Hindlimb muscle (tissue), 1 donor: ENCODE measurements at places on chromosomes 2 and 18. TPM values are rescaled to one million over a fixed set of nuclear protein-coding genes. Genes with fewer than 3 reads are reported as not detected.

GRCh38 chr2:120901201-120901600 is 165.5 kb downstream of the GLI2 start:
- DNase-seq: no peak

DNA sequence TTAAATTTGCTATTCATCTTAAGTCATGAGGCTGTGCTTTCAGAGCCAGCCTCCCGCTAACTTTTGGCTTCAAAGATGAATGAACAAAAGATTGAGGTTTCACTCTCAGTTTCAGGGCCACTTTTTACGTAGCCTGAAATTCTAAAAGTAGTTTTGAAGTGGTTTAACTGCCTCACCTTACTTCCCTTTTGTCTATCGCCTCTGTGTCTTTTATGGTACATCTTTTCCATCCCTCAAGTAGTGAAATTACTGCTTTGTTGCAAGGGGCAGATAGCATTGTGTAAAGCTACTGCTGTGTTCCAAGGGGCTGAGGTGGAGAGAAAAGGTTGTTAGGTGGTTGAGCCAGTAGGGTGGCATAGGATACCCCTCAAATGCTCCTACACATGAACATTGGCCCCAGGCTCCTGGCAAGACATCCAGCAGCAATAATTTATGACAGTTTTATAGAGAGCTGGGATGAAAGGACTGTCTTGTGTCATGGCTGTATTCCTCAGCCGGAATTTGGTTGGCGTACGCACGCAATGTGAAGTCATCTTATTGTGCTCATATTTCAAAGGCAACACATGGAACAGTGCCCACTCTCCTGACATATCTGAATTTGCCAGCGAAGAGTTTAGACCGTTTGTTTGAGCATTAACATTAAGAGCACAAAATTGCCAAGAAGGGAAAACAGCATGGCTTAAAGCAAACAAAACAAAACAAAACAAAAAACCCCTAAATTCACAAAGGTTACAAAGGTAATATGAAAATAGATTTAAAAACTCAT is 32.2 kb downstream of the QPCT start:
- peak; percentile 68 for DNase-seq

DNA sequence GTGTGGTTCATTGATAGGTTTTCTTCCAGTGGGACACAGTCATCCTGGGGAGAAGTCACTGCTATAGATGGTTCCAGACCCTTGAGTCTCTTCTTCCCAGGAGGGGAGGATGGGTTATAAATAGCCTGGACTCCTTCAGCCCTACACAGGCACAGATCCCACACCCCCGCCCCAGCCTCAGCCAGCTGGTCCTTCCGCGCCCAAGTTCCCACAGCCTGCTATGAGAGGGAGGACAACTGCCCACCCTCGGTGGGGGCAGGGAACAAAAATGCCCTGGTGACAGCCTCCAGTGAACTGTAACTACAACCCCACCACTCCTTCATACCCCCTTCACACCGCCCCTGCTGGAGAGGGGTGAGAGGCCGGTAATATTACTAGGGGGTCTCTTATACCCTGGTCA is 3.2 kb downstream of the ZBTB7C start:
- DNase-seq: no peak

- no peak for DNase-seq
Observed at GRCh38 chr18:78130232-78131195, 849.1 kb upstream of the SALL3 start.

GRCh38 chr2:10831400-10831985 is 18.9 kb upstream of the PDIA6 start:
- DNase-seq: no peak

GRCh38 chr2:105885456-105885855 is 140.7 kb downstream of the NCK2 start:
- DNase-seq: no peak

GRCh38 chr2:148483665-148484064 is 160.9 kb upstream of the EPC2 start:
- DNase-seq: no peak

DNA sequence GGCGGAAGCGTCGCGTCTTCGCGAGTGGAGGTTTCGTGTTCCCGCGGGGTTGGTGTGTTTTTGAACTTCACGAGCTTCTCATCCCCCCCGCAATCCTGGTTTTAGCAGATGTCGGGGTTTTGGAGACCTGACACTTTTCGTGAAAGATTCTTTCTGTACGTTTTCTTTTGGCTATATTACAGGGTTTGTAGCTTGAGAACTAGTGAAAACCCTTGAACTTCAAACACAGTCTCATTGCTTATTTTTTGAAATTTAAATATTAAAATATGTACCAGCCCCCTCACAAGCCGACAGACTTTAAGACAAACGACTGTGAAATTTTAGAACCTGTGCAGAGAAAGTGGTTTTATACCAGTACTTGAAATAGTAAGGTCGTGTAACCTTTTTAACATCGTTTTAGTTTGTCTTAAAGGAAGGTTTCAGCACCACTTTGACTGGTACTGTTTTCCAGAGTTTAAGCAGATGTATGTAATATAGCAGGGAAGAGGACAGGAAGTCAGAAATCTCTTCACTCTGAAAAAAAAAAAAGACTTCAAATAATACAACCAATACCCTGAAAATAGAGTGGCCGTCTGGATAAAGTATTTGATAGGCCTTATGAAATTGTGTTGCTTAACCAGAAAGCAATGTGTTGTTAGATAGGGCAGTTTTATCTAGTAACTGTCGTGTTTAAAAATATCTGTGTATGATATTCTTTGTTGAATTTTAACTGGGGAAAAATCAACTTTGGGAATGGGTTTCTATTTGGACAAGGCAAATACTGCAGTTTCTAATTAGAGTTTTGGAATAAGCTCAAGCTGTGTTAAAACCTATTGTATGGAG is 1.4 kb downstream of the SPATS2L start:
- peak; percentile 30 for DNase-seq

DNA sequence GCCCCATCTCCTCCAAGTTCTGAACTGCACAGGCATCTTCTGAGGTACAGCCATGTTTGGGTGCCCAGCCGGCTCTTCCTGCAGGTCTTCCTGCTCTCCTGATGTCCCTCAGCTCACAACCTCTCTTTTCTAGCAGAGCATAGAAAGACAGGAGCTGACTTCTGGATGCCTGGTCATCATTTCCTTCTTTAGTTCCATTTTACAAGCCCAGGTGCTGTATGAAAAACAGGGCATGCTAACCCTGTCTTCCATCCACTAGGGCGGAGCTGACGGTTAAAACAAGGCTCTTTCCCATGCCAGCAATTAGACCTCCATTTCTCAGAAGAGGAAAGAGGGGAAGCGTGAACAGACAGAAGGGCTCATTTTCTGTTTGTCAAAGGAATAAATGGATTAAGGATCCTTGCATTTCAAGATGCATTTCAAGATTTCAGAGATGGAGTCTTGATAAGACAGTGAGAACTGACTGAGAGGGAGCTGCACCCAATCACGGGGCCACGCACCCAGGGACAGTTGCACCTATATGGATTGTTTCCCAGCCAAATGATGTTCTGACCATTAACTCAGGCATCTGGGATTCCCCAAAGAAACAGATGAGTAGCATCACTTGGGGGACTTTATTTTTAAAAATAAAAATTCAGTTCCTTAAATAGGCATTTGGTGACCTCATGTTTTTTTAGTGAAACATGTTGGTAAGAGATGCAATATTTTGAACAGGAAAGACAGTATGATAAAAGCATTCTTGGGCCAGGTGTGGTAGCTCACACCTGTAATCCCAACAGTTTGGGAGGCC is 45.8 kb upstream of the EML6 start:
- no peak for DNase-seq

GRCh38 chr2:217616936-217617335 is 385.9 kb downstream of the TNS1 start:
- DNase-seq: no peak

- DNase-seq: no peak
Observed at GRCh38 chr2:30695749-30696148, 111.5 kb downstream of the CAPN13 start.

DNA sequence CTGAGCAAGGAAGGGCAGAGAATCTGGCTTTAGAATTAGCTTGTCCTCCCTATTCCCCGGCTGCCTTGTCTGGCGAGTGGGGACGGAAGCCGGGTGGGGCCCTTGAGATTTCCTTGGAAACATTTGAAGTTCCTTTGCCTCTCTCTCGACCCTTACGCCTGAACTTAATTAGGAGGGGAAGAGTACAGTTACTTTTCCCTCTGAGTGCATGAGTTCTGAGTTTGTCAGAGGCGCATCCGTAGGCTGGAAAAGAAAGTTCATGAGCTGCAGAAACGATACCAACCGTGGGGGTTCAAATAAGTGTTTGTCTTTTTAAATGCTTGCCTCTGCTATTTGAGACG is 468 bp downstream of the PIKFYVE start:
- no peak for DNase-seq

DNA sequence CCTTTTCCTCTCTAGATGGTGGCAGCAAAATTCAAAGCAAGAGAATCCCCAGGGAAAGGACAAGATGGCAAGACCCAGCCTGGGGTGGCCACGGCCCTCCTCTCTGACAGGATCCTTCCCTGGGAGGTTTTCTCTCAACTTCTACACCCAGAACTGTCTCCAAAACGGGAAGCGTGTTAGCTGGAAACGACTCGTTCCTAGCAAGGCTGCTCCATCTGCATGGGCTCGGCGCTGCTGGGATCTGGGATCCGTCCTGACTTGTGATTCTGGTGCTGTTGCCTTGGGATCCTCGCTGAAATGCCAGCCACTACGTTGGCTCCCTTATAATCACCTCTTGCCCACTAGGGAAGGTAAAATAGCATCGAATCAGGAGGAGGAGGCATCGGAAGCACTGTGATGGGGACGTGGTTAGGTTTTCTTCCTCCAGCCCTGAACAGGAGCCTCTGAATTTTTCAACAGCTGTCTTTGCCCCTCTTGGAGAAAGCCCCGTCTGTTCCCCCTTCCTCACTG is 514.8 kb upstream of the MYT1L start:
- no peak for DNase-seq

GRCh38 chr2:24175631-24176187 is 856 bp downstream of the FAM228A start:
- DNase-seq: no peak

DNA sequence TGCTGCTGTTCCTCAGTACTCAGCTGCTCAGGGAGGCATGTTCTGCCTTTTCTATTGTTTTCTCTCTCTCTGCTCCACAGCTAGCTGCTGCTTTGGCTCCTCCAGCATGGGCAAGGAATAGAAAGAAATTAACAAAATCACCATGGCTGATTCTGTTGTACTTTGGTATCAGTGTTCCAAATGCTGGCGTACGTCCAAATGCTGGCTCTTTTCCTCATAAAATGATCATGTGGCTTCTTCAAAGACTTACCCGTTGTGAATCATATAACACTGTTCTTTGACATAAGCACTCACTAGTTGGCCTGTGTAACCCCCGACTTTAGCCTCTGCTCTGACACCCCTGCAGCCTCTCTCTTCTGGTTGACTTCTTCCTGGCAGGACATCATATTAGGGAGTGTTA is 547.6 kb downstream of the CPS1 start:
- DNase-seq: no peak

GRCh38 chr2:216804357-216805350 is 55.2 kb downstream of the TNP1 start:
- DNase-seq: no peak

DNA sequence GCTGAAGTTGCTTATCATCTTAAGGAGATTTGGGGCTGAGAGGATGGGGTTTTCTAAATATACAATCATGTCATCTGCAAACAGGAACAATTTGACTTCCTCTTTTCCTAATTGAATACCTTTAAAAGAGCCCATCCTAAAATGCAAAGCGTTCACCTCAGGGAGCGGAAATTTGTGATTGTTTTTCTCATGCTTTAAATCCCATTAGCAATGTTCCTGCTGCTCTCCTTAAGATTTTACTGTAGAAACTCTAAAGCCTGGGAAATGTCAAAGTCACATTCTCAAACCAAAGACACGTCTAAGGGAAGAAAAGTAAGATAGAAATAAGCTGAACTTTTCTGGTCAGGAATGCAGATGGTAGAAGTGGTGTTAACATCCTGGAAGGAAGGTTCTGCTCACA is 285.8 kb upstream of the MAP2 start:
- DNase-seq: no peak

DNA sequence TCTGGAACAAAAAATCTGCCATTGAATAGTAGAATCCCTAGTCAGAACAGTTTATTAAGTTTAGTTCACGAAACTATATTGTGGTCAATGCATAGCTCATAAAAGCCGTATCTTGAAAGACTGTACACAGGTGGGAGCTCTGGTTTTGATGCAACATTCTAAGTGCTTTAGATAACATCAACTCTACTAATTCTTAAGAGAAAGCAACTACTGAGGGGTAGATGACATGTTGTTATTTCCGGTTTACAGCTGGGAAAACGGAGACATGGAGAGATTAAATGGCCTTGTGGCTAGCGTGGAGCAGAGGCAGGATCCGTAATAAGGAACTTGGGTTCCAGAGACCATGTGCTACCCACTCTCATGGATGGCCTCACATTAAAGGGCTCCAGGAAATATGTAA is 4.2 kb upstream of the ITGA6 start:
- no peak for DNase-seq

DNA sequence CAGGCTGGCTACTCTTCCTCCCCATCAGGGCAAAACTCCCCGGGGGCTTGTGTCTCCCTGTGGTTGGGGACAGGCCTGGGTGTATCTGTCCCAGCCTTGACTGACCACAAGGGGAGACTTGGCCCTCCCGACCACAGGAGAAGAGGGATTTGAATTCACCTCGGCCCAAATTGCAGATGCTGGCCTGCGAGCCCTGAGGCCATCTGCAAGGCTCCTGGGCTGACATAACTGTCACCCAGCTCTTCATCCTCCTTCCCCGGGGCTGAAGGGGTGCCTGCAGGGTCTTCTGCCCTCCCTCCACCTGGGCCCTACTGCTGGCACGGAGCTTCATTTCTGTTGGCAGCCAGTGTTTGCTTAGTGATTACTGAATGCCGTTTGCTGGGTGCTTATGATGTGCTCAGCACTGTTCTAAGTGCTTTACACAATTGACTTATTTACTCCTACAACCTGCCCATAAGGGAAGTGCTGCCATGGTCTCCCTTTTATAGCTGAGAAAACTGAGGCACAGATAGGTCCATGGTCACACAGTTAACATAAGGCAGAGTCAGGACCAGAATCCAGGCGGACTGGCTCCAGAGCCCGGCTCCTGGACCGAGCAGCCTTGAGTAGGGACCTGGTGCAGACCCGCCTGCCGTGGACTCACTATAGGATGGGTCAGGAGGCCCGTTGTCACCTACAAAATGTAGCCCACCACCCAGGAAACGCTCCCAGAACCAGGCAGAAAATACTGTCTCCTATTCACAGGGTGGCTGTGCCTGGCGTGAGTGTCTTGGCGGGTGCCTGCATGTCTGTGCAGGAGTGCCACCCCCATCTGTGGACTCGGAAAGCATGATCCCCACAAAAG is 18.9 kb downstream of the STEAP3 start:
- DNase-seq: no peak

SERPINB12 gene
- polyA plus RNA-seq: 1.3 TPM

GALR1 gene
- 0.09 TPM for polyA plus RNA-seq

SCRN3 gene
- 32.6 TPM for polyA plus RNA-seq

SLC16A14 gene
- polyA plus RNA-seq: 2.8 TPM

ARHGEF4 gene
- polyA plus RNA-seq: 7.4 TPM

IMMT gene
- polyA plus RNA-seq: 71.7 TPM

FTCDNL1 gene
- polyA plus RNA-seq: 2.0 TPM

OXER1 gene
- 7.0 TPM for polyA plus RNA-seq

SERTAD2 gene
- 30.7 TPM for polyA plus RNA-seq

HOXD3 gene
- 3.4 TPM for polyA plus RNA-seq

NEU2 gene
- not detected for polyA plus RNA-seq

ALK gene
- polyA plus RNA-seq: 0.18 TPM

EHD3 gene
- 3.6 TPM for polyA plus RNA-seq
